ENCODE measurements at places on chromosomes 6 and 20.

GRCh38 chr6:144265061-144265357 is 20.1 kb upstream of the UTRN start:
- DNase-seq = peak; percentile 28

DNA sequence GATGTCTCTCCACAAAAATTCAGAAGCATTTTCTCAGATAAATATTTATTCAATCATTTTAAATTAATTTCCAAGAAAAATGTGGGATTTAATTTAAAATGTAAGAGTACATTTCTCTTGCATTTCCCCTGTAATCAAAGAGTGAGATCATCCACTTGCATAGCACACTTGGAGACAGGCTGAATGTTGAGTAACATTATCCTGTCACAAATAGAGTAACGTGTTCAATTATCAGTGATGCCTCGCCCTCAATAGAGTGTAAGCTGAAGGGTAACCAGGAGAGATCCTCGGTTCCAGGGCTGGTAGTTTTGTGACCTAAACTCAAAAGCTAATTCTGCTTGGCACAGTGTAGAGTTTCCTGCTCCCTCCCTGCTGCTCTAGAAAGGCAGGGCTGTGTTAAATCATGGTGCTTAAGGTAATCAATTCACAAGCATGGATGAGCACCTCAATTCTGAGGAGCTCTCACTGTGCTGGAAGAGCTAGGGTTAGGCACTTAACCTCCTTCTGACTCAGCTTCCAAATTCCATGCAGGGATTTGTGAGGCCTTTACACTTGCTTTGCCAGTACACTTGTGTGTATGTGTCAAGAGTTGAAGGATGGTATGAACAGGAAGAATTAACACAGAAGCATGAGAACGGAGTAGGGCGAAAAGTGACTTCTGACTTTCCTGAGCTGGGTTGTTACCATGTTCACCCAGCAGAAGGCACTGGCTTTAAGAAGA is 56.6 kb downstream of the MMUT start:
- no peak for DNase-seq

GRCh38 chr6:138979813-138980668 is 8.0 kb downstream of the REPS1 start:
- DNase-seq = no peak

GRCh38 chr6:90689172-90689571 is 102.3 kb upstream of the MAP3K7 start:
- DNase-seq = no peak

DNA sequence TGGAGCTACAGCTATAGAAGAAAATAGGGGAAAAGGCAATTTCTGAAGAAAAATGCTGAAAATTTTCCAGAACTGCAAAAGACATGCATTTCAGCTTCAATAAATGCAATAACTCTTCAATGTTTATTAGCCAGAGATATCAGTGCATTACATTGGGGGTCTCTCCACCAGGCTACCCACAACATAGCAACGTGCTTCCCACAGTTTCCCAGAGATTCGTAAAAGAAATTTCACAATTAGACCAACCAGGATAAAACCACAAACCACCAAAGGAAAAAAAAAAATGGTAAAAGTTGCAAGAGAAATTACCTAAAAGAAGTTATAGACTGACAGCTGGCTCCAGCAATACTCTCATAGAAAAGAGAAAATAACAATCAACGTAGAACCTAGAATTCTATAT is 16.0 kb downstream of the LY86 start:
- no peak for DNase-seq

DNA sequence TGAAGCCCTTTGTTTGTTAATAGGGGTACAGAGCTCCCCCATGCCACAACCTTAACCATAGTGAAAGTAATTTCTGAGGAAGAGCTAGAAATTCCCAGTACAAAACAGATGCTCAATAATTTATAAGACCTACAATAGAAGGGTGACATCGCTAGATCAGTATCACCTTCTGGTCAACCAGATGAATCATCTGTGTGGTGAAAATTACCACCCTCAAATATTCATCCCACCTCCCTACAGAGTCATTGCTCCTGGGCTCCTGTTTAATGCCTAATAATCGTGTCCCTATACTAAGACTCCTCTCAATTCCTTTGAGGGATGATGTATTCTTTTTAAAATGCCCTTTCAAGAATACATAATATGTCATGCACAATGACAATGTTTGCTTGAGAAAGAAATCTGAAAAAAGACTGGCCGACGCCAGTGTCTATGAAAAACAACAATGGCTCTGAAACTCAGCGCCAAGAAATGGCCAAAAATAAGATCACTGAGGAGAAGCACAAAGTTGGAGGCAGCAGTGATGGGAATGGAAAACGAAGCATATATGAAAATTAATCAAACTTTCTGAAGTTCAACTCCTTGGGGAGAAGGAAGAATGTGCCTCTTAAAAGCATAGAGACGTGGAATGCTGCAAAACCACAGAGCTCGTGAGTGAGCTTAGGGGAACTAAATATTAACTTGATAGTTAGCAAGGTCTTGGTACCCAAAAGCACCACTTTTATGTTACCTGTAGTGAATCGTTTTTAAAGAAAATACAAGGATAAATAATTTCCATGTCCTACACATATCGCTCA is 11.0 kb upstream of the ADGRF5 start:
- DNase-seq = no peak

GRCh38 chr20:1001911-1002681 is at the start of gene RSPO4:
RSPO4 (minus strand) TSS chr20:1002311; CDS start chr20:1002164, 147 bp downstream.
- DNase-seq = peak; percentile 36

DNA sequence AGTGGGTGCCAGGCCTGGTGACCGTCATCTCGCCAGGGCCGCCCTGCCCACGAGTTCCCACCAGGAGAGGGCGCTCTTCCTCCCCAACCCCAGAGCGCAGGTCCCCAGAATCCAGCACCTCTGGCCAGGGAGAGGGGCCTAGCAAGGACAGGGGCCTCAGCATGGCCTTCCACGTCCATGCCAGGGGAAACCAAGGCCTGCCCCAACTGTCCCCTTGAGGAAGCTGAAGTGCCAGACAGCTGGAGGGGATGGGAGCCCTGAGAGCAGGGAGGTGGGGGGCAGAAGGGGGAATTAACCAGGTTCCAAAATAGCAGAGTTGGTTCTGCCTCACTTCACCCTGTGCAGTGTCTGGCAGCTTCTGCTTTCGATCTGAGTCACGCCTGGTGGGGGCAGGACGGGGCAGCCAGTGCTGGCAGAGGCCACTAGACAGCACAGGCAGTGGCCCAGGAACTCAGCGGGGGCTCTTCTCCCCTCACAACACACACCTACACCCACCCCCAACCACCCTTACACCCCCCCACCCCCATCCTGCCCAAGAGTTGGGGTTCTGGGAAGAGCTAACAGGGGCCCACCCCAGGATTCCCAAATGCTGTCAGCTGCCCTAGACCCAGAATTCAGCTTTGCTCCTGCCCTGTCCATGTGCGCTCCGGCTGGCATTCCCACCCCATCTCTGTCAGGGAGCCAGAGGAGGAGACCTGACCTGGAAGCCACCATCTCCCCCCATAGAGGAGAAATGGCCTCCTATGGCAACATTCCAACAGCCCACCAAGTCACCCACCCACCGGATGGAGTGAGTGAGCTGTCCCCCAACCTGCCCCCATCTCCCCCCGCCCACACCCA is 29.2 kb downstream of the TFEB start:
- no peak for DNase-seq

Data from hepatocyte (in vitro differentiated cells).